Trophoblast cell (in vitro differentiated cells and primary cell): ENCODE measurements at places on chromosomes 4 and X.

DNA sequence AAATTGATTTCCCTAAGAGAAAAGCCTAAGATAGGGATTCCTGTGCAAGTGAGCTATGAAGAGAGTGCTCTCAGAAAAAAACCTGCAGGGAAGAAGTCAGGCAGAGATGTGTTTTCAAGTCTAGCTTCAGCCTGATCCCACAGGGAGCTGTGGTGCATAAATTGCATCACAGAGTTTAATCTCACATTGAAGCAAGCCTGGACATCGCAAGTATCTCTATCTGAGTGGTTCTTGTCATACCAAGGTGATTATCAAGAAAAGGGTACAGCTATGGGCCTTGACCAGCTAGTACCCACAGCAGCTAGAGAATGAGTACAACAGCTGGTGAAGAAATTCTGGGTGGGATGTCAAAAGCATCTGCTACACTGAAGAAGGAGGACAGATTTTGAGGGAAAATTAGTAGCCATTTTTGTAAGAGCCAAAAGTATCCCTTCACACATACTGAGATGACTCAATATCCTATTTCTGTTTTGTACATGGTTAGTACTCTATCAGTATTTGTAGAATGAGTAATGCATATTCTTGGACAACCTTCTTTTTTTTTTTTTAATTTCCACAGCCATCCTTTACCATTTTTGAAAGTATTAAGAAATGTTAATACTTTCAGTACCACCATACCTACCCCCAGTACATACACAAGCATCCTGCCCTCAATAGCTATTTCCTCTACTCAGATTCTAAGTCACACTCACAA, 708.9 kb downstream of the IL1RAPL1 start:
- no peak for DNase-seq

GRCh38 chr4:145909281-145909715, 29.3 kb downstream of the ZNF827 start:
- DNase-seq: peak; percentile 28

GRCh38 chrX:44675362-44676024, 132.8 kb upstream of the FUNDC1 start:
- no peak for DNase-seq

DNA sequence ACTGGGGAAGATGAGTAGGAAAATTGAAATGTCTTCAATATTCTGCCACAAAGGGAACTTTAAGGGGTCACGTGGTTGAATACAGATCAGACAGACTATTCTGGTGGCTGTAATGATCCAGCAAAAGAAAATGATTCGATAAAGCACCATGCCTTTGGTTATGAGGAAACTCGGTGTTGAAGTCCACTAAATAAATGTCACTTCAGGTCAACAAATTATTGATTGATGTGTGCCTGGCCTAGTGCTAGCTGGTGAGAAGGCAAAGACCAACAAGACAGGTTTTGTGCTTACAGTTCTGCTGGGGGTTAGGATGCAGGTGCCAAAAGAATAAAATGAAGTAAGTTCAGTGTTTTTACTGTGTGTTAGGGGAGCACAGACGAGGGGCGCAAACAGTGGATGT, 142.5 kb downstream of the STAG2 start:
- DNase-seq: no peak

DNA sequence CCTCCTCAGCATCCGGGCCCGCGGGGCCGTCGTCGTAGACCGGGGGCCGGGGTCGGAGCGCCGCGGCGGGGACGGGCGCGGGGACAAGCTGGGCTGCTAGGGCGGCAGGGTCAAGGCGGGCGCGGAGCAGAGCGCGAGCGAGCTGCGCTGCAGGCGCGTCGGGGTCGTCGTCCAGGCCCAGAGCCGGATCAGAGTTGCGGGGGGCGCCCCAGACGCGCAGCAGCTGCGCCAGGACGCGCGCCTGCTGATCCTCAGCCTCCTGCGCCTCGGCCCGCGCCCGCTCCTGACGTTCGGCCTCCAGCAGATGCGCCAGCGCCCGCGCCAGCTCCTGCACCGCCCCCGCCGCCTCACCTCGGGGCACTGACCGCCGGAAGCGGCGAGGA, 3.5 kb downstream of the PCSK1N start:
- DNase-seq: peak; percentile 30

- DNase-seq: no peak
Observed at GRCh38 chrX:69161786-69162349, 3.4 kb downstream of the PJA1 start.

DNA sequence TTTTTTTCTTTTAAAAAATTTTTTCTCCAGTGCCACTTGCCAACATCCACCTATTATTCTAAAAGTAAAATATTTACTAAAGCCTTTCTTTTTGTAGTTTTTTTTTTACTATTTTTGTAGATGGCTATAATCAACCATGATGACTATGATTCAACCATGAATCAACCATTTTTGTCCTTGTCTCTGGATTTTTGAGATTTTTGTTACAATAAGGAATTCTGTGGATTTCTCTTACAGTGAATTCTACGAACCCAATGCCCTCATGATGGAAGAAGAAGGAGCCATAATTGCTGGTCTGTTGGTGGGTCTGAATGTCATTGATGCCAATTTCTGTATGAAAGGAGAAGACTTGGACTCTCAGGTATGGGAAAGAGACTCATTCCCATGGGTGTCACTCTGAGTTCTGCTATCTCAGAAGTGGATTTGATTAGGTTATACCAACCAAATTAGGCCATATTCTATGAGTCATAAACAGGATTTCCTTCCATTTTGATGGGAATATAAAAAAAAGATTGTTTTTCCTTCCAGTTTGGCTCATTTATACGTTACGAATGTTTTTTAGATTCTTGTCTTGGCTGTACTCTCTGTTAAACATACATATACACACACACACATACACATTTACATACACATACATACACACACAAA, 46.7 kb downstream of the RUFY3 start:
- no peak for DNase-seq

- DNase-seq: no peak
Observed at GRCh38 chr4:113003841-113004240, 45.6 kb upstream of the ANK2 start.

DNA sequence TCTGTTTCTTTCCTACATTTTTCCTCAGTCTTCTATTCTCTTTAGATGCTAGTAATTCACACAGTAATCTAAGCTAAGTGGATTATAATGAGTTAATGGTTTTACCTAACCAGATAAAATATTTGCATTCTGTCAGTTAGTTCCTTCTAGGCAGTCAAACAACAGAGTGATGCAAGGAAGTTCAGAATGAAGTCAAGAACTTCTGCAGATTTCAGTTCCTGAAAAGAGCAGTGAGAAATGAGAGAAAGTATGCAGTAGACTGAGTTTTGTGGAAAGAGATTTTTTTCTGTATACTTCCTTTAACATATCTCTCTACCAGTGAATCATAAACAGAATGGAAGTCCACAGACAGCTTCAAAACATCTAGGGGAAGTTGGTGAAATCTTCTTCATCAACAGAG, 774.0 kb upstream of the POU3F4 start:
- no peak for DNase-seq

DNA sequence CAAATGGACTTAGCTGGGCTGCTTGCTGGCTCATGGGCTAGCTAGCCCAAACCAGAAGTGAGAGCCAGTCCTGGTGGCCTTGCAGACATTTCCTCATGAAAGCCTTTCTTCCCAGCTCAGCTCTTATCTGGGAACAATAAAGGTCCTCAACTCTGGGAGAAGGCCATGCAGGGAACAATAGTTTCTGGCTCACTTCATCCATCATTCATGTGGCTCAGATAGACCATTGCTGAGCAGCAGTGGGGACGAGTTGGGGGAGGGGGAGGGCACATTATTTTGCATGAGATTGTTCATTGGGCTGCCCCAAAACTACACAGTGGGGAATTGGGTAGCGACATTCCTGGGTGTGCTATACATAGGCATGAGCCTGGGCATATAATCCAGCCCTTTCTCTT, 47.6 kb downstream of the NHSL2 start:
- no peak for DNase-seq

DNA sequence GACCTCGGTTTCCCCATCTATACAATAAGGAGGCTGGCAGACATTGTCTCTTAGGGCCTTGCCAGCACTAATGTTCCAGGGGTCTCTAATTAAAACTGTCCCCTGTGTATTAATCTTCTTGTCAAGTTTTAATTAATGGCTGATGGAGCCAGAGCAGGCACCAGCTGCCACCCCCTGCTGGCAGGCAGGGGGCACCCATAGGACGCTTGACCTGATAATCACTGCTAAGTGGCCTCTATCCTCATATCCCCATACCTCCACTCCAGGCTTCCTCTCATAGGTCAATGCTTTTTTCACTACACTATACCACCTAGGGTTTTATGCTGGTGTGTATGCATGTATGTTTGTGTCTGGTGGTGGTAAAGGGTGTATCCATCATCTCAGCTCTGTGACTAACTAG, 89.4 kb downstream of the EFNB1 start:
- DNase-seq: no peak

DNA sequence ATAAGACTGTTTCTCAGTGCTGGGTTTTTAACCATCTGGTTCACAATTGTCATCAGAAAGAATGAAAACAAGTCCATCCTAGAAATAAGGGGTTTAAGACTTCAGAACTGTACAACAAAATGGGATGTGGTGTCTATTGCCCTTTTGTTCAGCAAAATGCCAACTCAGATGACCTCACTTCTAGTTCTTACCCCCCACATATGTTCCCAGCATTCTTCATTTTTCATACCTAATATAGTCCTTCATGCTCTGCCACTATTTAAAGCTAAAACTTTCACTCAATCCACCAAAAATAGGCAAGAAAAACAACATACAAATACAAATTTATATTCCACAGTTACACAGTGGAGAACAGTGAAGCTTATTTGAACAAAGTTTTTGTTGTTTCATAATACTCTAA, 111.4 kb downstream of the SORBS2 start:
- no peak for DNase-seq

- DNase-seq: no peak
Observed at GRCh38 chr4:185532293-185532692, 3.0 kb downstream of the PDLIM3 start.
